ENCODE measurements at places on chromosomes 11 and 22.

DNA sequence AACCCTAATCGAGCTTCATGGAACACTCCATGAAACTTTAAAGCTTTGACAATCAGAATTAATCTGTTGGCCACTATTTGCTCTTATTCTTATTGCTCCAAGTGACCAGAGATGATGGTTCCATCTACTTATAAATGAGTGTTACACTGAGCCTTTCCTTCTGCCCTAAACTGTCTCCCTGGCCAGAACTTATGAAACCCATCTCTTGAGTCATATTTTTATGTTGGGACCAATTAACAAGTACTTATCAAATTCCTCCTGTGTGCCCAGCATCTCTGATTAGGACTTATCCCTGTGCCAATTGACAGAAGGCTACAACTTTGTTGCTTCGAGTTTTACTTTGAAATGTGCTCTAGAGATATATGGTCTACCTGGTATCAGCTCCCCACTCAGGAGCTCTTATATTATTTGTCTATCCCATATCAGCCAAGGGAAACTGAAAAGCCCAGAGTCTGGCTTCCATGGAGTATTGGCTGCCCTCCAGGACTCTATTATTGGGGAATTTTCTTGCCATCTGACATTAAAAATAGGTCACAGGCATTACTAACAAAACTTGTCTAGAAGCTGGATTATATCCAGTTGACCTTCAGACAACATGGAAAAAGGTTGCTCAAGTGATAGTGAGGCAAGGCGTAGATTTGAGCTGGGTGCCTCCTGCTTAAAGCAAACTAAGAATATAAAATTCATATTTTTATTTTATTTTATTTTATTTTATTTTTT is 8.8 kb downstream of the KREMEN1 start:
- DNase-seq: no peak

DNA sequence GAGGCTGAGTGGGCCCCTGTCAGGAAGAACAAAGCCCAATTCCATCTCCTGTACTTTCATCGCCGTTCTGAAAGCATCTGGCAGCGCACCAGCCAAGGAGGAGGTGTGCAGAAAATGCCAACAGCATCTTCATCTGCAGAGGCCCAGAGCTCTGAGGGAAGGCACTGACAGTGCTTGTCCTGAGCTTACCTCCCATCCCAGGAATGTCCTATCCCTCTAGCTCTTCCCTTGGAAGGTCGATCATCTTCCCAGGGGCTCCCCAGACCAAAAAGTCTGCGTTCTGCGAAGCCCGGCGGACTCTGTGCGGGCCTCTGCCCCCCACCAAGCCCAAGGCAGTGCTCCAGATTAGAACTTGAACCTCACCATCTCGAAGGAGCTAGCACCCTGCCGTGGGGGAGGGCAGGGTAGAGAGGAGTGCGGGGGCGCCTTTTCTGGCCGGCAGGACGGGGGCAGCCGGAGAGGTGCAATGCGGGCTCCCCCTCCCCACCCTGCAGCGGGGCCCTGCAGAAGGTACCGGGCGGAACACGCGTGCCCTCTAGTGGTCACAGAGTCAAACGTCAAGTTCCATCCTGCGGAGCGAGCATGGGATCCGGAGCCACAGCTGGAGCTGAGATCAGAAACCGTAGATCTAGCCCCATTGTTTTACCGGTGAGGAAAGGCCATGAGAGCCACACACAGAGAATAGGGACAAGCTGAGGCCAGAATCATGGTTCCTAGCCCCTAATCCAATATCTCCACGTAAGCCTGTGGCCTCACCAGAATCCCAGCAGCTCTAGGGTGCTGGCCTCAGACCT is 5.0 kb downstream of the SCN2B start:
- DNase-seq: peak; percentile 67

- no peak for DNase-seq
Observed at GRCh38 chr22:48696371-48696770, 1131.3 kb downstream of the BRD1 start.

GRCh38 chr11:74818283-74818946 is 69.8 kb downstream of the RNF169 start:
- no peak for DNase-seq

DNA sequence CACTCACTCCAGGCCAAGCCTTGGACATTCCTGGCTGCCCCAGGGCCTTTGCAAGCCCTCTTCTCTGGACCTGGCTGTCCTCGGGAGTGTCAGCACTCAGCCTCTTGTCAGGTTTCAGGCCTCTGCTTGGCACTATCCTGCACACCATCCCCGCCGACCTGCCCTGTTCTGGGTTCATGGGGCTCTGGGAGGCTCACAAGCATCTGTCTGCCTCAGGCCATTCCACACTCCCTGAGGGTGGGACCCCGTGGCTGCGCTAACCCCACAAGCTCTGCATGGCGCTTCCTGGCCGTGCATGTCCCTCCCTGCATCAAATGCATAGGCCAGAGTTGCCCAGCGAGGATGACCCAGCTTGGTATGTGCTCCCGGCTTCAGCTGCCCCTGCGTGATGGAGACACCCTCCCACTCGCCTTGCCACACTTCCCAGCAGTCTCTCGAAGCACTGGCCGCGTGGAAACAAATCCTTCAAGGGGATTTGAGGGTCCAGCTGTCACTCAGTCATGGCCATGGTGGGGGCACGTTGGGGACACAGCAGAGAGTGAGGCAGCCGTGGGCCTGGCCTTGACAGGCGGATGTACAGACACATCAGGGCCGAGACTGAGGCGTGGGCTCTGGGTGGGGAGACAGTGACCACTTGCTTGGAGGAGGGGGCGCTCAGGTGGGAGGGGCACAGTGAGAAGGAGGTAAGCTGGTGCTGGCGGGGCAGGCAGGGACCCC is 87.3 kb downstream of the KCNQ1 start:
- DNase-seq: no peak

DNA sequence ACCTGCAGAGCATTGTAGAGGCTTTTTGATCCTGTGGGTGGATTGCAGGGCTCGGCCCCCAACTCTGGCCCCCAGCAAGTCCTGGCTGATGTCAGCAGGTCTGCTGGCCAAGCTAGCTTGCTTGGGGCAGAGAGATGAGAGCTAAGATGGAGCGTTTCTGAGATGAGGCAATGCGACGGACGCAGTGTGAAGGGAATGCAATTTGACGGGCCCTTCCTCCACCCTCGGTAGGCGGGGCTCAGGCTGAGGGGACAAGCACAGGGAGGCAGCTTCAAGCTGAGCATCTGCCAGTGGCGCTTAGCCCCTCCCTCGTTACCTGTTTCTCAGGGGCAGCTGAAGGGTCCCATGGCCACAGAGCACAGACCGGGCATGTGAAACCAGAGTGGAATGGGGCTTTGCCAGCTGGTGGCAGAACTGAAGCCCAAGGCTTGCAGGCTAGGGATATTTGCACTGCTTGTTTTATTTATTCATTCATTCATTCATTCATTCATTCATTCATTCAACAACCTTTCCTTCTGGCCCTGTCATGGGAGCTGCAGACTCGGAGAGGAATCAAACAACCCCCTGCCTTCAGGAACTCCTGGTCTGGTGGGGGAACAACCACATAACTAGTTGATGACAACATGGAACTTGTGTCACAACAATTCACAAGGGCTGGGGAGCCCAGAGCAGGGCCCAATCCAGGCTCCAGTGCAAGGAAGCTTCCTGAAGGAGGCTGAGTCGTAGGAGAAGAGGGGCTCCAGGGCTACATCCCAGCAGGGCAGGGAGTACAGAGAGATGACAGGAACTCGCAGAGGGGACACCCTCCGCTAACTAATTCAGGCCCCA is 66.8 kb downstream of the THAP12 start:
- no peak for DNase-seq

- no peak for DNase-seq
Observed at GRCh38 chr11:86021377-86021776, 47.5 kb downstream of the PICALM start.

DNA sequence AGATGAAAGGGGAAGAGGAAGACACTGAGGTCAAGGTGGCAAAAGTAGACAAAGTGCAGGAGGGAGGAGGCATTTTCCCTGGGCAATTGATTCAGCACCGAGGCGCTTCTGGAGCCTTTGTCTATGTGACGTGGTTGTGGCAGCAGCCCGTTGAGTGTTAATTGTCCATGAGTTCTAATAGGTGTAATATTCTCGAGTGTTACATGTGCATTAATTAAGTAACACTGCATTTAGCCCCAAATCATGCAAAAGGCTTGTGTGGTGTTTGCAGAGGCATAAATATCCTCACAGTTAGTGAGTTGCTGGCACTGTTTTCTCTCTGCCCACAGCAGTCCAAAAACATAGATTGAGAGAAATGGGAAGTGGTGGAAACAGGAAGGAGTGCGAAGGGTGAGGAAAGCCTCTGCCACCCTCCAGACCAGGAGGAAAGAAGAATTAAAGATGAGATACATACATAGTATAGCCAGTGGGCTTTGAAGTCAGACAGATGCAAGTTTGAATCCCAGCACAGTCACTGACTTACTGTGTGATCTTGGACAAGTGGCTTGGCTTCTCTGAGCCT is 361.2 kb downstream of the MN1 start:
- no peak for DNase-seq

DNA sequence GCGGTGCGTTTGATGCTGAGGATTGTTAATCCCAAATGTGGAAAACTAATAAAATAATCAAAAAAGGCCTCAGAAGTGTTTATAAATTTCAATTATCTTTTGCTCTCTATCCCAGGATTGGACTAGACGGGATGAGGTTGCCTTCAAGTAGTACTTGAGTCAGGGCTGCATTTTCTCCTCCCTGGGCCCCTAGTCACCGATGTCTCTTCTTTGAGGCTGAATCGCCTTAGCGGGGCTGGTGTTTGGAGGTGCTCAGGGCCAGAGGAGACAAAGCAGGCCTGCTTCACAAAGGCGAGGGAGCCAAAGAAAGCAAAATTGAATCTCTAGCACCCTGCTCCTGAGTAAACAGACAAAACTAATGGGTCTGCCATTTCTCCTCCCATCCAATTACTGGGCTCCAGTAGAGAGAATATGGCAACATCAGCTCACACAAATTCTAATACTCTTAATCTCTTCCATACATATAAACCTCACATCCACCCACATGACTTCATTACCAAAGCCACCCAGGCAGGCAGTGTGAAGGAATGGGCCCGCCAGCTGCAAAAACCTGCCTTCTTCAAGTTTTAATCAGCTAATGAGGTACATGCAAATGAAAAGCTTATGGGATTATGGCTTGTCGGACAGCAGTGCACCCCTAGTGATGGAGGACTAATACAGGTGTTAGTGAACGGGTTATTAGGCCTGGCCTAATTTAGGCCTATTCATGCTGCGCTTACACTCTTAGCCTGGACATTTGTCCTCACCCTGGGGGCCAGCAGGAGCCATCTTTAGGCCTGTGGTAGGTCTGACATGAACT is 52.7 kb upstream of the HTATIP2 start:
- no peak for DNase-seq

DNA sequence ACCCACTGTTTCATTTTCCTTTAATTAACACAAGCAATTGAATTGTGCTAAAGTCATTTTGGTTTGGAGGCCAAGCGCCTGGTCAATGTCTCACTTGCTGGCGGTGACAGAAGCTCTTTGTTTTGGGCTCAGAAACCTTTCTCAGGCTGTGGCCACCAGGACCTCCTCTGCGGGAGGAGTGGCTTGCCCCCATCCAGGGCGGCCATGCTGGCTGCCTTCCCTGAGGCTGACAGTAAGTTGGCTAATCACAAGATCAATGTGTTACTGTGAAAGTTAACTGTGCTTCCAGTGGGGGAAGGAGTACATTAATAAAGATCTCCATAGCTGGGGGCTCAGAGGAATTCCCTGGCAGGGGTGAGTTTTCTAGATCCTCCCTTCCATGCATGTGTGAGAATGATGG is 1074.5 kb downstream of the NTM start:
- no peak for DNase-seq

DNA sequence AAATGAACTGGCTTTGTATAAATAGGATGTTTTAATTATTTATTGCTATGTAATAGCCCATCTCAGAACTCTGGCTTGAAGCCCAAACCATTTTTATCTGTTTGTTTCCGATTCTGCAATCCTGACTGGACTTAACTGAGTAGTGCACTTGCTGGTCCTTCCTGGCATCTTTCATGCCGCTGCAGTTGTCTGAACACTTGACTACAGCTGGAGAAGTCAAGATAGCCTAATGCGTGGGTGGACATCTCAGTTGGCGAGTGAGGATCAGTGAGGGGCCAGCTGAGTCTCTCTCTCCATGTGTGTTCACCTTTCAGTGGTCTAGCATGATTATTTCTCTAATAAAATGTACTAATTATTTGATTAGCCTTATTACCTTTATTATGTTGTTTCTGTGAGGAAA is 105.8 kb downstream of the PRMT3 start:
- no peak for DNase-seq

GRCh38 chr11:79547256-79547655 is 106.4 kb upstream of the TENM4 start:
- DNase-seq: no peak

GRCh38 chr22:42150727-42151590 is 20.3 kb upstream of the CYP2D6 start:
- no peak for DNase-seq

DNA sequence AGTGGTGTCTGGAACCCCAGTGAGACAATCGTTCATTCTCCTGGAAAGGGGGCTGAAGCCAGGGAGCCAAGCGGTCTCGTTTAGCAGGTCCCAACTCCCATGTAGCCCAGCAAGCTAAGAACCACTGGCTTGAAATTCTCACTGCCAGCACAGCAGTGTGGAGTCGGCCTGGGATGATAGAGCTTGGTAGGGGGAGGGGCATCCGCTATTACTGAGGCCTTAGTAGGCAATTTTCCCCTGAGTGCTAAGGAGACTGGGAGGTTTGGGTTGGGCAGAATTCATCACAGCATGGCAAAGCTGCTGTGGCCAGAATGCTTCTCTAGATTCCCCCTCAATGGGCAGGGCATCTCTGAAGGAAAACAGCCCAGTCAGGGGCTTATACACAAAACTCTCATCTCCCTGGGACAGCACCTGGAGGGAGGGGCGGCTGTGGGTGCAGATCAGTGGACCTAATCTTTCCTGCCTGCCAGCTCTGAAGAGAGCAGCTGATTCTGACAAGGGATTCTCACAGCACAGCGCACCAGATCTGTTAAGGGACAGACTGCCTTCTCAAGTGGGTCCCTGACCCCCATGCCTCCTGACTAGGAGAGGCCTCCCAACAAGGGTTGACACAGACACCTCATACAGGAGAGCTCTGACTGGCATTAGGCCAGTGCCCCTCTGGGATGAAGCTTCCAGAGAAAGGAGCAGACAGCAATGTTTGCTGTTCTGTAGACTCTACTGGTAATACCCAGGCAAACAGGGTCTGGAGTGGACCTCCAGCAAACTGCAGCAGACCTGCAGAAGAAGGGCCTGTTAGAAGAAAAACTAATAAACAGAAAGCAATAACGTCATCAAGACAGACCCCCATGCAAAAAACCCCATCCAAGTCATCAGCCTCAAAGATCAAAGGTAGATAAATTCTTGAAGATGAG is 14.8 kb downstream of the OR52M1 start:
- DNase-seq: no peak

- DNase-seq: no peak
Observed at GRCh38 chr22:19615867-19616581, 91.8 kb upstream of the CLDN5 start.

- DNase-seq: no peak
Observed at GRCh38 chr11:73194593-73194992, 23.5 kb upstream of the P2RY2 start.
